H7 (cell line): ENCODE measurements at places on chromosomes 3 and 15.

- DNase-seq, result no peak
Observed at GRCh38 chr15:40163657-40164416, 3.0 kb downstream of the BUB1B start.

DNA sequence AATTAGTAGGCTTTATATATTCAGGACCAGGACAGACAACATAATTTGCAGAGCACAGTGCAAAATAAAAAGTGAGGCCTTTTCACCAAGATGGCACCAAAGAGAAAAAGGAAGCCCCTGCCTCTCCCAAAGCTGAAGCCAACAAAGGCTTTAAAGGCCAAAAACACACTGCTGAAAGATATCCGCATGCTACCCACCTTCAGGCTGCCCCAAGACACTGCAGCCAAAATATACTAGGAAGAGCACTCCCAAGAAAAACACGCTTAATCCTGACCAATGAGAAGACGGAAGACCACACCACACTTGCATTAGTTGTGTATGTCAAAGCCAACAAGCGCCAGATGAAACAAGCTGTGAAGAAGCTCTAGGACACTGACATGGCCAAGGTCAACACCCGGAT is 38.0 kb downstream of the PIK3CB start:
- peak; percentile 33 for DNase-seq

DNA sequence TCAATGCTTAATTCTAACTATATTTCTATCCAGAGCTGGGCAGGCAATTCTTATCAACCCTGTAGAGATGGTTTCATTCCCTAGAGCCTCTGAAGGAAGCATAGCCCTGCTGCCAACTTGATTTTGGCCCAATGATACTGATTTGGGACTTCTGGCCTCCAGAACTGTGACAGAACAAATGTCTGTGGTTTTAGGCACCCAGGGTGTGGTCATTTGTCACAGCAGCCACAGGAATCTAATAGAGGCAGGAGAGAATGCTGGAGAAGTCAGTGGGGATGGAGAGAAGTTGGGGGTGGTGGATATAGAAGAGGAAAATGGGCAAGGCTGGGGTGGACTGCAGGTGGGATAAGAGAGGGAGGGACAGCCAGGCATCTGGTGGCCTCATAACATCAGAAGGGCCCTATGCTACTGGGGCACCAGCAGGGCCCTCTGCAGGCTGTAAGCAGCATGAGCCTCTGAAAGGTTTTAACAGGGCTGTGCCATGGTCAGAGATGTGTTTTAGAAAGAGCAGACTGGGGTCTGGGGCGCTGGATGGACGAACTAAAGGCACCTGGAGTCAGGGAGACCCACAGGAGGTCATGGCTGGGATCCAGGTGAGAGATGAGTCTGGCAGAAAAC is 19.8 kb downstream of the MRPS11 start:
- DNase-seq, result peak; percentile 63

GRCh38 chr3:185549651-185550111 is 2.7 kb downstream of the LIPH start:
- DNase-seq, result no peak

- DNase-seq, result no peak
Observed at GRCh38 chr3:71541313-71541712, 42.2 kb downstream of the FOXP1 start.

- DNase-seq, result no peak
Observed at GRCh38 chr15:38864122-38864521, 299.5 kb upstream of the RASGRP1 start.

- DNase-seq, result no peak
Observed at GRCh38 chr15:77402740-77403379, 17.0 kb downstream of the PEAK1 start.

- DNase-seq, result peak; percentile 77
Observed at GRCh38 chr3:38521391-38521987, 25.3 kb downstream of the EXOG start.
